ENCODE measurements at places on chromosomes 12 and 14.

GRCh38 chr12:100061814-100062213, 77.1 kb upstream of the ANKS1B start:
- peak; percentile 18 for DNase-seq

DNA sequence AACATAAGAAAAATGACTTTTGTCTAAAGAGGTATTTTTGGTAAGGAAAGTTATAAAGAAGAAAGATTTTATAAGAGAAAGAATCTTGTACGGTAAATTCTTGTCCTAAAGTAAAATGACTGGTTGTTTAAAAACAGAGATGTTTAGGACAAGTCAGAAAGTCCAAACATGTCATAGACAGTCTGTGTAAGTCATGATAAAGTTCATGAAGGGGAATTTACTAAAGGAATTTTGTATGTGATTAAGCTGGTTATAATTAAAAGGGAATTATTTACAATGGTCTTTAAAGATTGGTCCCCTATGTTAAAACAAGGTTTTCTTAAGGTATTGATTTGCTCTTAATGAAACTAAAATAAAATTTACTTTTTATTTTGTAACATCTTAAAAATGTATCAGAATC, 269.4 kb upstream of the CCDC196 start:
- DNase-seq, result peak; percentile 2

DNA sequence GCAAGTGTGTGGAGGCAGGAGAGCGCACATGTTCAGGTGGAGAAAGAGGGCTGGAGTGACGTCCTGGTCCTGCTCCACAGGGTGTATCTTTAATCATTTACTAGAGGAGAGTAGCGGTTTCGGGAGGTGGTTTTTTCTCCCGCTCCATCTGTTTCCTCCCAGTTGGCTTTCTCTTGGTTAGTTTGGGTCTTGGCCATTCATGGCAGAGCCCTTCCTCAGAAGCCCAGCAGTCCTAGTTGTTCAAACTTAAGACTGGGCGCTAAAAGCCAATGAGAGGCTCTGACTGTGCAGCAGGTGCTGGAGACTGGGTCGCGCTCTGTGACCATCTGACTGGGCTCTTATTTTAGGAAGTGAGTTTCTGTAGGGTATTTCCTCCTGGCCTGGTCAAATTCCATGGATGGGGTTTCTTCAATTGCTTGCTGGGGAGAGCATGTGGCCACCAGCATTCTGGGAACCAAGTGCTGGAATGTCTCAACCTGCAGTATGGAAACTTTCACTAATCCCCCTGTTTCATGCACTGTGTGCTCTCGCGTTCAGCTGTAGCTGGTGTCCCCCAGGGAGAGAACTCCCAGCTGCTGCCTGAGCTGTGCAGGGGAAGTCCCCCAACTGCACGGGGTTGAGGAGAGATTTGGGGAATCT, 27.4 kb upstream of the TSPAN9 start:
- no peak for DNase-seq

DNA sequence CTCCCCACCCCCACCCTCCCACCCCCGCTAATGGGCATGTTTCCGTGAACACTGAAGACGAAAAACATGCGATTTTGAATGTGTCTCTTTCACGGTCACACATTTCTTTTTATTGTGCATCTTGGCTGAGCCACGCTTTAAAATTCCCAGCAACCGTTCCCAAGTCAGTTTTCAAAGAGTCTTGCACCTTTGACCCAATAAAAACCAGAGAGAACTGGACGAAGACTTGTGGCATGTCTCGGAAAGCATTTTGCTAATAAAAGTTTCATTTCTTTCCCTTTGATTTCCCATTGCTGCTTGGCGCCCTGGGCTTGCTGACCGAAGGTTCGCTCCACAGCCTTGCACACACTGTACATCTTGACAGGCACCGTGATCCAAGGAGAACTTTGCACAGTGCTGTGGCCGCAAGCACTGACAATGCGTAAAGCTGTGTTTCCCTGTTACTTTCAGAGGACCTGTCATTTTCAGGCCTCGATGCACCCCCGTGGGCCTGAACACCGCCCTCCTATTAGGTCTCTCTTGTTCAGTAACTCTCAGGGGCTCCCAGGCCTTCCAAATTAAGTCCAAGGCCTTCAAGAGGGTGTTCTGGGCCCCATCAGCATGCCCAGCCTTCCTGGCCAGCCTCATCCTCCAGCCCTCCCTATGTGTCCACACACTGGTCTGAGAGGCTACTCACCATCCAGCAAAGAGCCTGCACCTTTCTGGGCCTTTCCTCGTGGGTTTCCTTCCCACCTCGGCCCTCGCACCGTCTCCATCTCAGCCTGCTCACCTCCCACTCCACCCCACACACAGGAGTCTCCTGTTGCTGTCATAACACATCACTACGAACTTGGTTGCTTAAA, 63.4 kb upstream of the DIO3 start:
- no peak for DNase-seq

GRCh38 chr12:54141431-54142113, 47.2 kb downstream of the SMUG1 start:
- no peak for DNase-seq

- no peak for DNase-seq
Observed at GRCh38 chr12:2462087-2462486, 332.7 kb upstream of the FKBP4 start.

DNA sequence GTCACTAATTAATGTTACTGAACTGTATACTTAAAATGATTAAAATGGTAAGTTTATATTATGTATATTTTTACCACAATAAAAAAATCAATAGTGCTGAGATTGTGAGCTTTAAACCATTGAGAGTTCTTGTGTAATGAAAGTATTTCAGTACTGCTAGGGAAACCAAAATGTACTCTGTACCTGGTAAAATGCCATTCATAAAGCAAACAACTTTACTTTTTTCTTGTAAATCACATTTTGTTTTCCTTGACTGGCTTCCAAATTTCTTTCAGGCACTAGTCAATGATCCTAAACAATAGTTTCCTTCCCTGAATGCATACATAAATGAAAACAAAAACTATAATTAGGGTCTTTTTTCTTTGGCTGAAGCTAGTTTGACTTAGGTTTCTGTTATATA, 29.4 kb upstream of the SNRPF start:
- DNase-seq, result no peak

DNA sequence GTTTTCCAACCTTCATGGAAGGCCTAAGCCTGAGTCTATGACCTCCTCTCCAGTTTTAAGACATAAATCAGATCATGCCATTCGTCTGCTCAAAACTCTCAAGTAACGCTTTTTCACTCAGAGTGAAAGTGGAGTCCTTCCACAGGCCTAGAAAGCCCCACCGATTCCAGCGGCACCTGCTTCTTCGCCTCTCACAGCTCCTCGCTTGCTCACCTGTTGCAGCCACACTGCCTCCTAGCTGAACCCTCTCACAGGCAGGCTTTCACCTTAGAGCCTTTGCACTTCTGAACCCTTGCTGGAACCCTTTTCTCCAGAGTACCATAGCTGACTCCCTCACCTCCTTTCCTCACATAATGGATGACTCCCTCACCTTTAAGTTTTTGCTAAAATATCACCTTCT, 301.1 kb downstream of the ZFP36L1 start:
- no peak for DNase-seq

DNA sequence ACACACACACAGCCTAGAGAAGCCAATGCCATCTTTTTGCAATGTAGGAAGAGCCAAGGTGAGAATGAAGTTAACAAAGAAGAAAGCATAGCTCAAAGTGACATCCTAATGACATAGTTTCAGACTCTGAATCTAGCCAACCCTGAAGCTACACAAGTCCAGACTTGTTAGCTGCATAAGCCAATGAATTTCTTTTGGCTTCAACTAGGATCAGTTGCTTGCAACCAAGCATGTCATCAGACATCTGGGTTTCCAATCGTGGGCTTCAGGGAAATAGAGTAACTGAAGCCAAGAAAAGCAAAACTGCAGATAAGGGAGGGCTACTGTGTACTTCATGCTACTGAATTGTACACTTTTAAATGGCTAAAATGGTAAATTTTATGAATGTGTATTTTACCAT, 4.4 kb upstream of the GPHN start:
- DNase-seq, result no peak

DNA sequence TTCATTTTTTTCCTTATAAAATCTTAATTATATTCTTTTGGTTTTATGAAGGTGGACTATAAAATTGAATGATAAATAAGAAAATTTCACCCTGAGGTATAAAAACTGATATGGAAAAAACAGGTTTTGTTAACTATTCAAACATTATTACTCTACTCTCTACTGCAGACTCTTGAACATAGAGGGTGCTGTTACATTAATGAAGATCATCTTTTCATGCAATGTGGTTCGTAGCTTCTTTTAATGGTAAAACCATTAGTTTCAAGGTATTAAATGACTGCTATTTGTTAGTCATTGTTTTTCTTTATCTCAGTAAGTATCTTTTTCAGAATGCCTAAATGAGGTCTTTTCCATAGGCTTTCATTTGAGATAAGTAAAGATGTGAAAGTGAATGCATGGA, 510.4 kb downstream of the SLC16A7 start:
- DNase-seq, result peak; percentile 35

DNA sequence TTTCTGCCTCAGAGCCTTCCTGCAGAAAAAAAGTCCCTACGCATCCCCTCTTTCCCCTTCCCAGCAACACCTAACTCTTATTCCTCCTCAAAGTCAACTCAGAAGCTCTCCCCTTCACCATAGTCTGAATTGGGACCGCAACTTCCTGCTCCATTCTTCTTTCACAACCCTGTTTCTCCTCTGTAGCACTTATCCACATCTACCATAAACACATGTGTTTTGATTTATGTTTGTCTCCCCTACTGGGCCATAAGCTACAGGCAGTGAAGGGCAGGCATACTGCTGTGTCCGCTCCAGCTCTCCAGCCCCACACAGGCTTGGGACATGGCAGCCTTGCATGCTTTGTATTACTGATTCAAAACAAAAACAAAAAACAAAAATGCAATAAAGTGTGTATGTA, 5.9 kb downstream of the SDR9C7 start:
- DNase-seq, result no peak

DNA sequence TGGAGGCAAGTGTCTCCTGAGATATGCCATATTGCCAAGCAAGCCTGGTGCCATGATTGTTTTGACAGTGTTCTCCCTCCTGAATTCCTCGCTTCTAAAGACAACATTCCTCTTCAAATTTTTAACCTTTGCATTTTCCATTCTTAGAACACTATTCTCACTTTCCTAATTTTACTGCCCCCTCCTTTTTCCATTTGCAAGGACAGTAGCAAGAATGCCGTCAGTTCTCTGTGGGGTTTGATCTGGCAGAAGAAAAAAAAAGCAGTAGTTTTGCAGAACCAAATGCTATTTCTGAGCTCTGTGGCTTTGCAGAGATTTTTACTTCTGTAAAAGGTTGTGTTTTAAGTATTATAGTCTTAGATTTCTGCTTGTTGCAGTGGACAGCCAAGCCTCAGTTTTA, 295.2 kb downstream of the NUAK1 start:
- DNase-seq, result no peak

- DNase-seq, result peak; percentile 9
Observed at GRCh38 chr12:91896286-91897024, 249.2 kb downstream of the BTG1 start.
